ENCODE measurements at places on chromosomes 2 and 18.

- no peak for DNase-seq
Observed at GRCh38 chr2:119174993-119175347, 16.4 kb upstream of the C1QL2 start.

DNA sequence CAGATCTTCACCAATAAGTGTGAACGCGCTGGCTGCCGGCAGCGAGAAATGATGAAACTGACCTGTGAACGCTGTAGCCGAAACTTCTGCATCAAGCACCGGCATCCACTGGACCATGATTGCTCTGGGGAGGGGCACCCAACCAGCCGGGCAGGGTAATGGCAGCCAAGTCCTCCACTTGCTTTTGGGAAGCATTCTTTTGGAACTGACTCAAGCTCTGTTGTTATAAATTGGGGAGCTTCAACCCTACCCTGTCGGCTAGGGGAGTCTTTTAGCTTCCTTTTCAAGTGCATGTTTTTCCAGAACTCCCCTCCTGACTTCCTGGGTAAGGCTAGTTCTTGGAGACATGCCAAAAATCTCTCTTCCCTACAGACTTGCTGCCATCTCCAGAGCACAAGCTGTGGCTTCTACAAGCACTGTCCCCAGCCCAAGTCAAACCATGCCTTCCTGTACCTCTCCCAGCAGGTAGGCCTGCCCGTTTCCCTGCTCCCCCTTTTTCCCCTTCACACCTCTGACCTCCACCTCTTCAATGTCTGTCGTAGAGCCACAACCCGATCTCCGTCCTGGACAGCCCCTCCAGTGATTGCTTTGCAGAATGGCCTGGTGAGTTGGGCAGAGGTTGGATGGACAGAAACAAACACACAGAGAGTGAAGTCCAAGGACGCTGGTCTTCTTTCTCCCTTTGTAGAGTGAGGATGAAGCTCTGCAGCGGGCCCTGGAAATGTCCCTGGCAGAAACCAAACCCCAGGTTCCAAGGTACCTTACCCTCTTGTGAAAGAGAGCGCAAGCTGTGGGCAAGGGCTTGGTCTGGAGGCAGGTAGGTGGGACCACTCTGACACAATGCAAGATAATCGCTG is 1.5 kb downstream of the ZFAND2B start:
- DNase-seq: no peak

GRCh38 chr2:180609626-180610340 is 370.6 kb upstream of the UBE2E3 start:
- no peak for DNase-seq

- no peak for DNase-seq
Observed at GRCh38 chr18:12765126-12765525, 62.3 kb downstream of the PSMG2 start.

DNA sequence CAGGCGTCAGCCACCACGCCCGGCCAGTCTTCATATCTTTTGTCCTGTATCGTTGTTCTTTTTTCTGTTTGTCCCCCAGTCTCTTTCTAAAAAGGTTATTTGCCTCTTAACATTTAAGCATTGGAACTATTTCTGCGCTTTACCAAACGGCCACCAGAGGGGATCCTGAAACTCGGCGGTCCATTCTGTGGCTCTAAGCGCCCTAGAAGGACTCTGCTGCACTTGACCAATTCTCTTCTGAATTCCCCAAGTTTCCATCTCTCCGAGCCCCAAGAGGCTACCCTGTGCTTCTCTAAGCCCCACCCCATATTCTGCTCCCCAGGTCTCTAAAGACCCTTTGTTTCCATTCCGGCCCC is 33.1 kb upstream of the REG3G start:
- DNase-seq: no peak

DNA sequence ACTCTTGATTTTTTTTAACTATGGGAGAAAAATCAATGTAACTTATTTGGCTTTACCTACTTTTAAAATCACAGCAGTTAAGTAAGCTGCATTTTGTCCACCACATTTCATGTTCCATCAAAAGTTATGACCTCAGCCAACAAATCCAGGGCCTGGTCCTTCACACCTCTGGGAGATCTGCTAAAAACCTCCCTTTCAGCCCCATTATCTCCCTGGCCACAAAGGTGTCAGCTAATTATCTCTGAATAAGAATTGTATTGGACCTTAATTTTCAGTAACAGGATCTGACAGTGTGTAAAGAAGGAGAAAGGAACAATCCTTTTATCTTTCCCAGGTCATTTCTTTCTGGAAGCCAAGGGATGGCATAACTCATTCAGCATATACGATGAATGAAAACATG is 359.3 kb downstream of the TMEM182 start:
- DNase-seq: no peak

DNA sequence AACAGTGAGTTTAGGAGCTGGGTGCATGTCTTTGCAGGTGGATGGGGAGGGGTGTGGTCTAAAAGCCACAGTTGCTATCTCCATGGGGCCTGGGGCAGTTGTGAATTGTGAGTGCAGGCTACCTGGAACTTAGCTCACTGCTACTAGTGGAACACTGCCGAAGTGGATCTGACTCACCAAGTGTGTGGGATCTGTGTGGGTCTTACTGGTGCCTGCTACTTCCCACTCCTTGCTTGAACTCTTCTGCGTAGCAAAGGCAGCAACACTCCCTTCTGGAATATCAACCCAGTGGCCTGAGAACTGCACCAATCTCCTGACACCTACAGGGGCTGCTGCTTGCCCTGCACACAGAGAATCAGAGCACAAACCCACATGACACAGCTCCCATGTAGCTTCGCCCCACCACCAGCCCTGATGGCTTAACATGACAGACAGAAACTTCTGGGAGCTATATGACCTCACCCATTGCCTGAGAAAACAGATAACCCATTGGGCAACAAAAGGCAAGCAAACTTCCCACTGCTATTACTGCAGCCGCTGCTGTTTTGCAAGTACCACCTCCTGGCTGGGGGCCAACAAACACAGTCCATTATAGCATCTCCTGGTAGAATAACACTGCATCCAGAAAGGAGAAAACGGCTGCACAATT is 455.1 kb upstream of the DDX18 start:
- no peak for DNase-seq

DNA sequence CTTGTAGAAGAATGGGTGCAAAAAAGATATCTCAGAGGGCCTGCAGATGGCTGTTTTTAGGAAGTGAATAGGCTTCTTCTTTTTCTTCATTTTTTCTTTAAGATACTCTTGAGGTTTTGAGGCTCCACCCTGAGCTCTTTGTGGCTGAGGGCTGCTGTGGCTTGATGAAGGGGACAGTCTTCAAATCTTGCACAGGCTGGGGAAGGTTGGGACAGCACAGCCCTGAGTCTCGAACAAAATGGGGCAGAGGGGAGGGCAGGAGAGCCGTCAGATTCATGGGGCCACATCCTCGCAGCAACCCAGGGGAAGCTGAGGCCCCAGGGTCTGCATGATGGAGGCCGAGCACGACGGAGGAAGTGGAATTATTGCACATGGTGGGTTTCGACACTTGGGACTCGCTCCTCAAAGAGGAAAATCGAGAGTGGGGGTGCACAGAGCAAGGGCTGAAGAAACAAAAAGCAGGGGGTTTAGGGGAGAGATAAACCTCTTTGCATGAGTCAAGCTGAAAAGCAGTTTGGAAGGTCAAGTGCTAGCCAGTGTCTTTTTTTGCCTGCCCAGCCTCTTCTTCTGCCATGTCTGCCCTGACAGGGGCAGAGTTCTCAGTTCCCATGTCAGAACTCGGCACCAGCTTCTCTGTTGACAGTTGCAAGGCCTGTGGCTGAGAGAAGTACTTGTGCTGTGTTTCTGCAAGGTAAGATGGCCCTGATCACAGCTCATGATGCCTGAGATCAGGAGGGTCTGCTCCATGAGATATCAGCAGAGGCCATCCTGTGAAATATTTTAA is 19.5 kb downstream of the INPP4A start:
- DNase-seq: no peak

GRCh38 chr2:174071321-174071720 is 106.1 kb upstream of the SP3 start:
- no peak for DNase-seq

DNA sequence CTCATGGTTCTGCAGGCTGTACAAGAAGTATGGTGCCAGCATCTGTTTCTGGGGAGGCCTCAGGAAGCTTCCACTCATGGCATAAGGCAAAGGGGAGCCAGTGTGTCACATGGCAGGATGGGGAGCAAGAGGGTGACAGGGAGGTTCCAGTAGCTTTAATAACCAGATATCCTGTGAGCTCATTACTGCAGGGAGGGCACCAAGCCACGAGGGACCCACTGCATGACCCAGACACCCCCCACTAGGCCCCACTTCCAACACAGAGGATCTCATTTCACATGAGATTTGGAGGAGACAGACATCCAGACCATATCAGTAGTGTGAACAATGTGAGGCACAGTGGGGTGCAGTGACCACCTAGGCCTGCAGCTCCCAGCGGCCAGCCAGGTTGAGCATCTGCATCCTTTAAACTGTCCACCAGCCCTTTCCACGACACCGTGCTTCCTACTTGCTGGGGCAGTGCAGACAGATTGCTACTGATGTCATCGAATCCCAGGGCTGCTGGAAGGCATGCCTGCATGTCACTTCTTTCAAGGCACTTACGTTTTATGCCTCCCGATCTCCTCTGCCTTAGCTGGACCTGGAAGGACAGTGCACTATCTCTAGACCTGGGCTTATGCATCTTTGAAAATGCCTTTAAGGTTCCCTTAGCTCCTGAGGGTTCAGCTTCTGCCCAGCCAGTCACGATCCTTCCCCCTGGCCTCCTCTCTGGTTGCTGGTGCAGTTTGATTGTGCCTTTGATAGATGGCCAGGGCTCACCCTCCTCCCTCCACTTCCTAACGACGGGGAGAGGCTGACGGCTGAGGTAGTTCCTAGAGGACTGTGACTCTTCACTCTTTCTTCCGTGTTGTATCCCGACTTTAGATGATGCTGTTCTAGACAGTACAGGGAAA is 174.3 kb downstream of the FAM210A start:
- DNase-seq: peak; percentile 32

GRCh38 chr2:38815936-38816335 is 37.9 kb downstream of the GEMIN6 start:
- DNase-seq: no peak

DNA sequence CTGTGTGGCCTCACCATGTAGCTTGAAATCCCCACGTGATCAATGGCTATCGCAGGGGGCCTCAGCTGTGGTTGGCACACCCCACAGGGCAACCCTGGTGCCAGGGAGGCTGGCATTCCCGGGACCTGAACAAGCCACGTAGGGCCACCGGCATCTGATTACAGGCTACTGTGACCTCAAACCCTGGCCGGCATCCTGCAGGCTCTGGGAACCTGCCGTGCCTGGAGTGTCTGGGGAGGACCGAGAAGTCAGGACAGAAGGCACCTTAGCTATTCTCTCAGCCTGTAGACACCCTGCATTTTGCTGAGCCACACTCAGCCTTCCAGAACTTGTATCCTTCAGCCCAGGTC is 213.0 kb downstream of the GLI2 start:
- DNase-seq: no peak

GRCh38 chr2:172655091-172655837 is 80.4 kb upstream of the RAPGEF4 start:
- no peak for DNase-seq

DNA sequence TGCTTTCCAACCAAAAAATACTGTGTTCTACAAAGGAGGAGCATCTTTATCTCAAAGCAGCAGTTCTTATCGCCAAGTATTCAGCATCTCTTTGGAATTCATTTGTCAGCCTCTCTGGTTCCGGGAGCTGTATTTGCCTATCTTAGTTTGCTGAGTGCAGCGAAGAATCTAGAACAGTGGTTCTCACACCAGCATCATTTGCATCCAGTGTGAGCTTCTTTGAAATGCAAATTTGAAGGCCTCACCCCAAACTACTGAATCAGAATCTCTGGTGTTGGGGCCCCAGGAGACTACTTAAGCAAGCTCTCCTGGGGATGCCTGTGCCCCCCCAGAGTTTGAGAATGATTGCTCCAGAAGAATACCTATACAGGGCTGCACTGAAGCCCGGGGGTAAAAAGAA is 1.5 kb upstream of the PTPN2 start:
- no peak for DNase-seq

DNA sequence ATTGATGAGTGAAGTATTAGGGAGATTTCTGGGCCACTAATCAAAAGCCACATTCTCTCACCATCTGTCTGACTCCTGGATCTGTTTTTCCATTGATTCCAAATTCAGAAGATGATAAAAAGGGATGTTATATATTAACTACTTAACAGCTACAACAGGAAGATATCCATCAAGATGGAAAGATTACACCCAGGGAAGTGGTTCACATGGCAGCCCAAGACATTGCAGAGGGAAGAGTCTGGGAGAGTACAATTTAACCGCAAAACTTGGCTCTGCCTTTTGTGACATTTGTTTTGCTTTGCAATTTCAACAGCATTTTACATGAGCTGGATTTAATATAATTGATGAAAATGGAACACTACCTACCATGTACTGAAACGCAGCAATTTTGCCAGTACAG is 22.5 kb upstream of the TCF4 start:
- DNase-seq: no peak

- no peak for DNase-seq
Observed at GRCh38 chr18:43382641-43383403, 105.5 kb upstream of the SYT4 start.

- DNase-seq: no peak
Observed at GRCh38 chr2:238404406-238405216, 22.1 kb upstream of the ASB1 start.

GRCh38 chr18:79965119-79965902 is 868 bp downstream of the HSBP1L1 start:
- DNase-seq: peak; percentile 63

- no peak for DNase-seq
Observed at GRCh38 chr2:201678401-201678800, 20.0 kb downstream of the MPP4 start.

GRCh38 chr2:62176801-62177200 is 19.1 kb upstream of the B3GNT2 start:
- DNase-seq: no peak

DNA sequence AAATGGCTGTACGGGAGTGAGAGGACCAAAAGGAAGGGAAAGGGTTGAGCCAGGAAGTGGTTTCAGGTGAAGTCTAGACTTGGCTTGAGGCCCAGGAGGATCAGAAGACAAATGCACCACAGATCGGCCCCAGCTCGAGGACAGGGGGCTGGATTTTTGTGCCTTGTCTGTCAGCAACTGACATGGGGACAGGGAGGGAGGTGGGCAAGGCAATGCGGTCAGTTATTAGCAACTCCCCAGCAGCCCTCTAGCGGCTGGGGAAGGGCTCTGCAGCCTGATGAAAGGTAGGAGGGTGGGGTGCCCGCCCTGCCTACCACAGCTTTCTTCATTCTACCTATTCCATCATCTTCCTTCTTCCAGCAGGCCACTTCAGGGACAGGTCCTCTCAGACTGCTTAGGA is 50.0 kb downstream of the CPO start:
- DNase-seq: peak; percentile 61

- peak; percentile 70 for DNase-seq
Observed at GRCh38 chr2:203732092-203732952, 25.9 kb downstream of the CD28 start.

DNA sequence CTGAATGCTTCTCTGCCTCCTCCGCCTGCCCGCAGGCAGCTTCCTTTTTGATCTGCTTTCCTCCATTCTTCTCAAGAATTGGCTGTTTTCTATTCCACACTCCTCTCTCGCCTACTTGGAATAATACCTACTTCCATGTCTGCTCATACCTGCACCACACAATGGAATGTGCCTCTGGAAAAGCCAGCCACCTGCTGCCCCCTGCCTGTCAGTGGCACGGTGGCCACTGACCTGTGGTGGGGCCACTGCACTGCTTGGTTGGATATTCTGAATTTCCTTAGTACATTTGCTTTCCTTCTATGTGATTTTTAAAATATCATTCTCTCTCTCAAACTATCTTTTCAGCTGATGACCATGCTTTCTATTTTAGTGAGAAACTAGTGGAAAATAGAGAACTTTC is 406.9 kb downstream of the DCDC2C start:
- DNase-seq: no peak

GRCh38 chr2:48207201-48207641 is 300.9 kb upstream of the FBXO11 start:
- no peak for DNase-seq

Data from SK-N-DZ (cell line).